ENCODE measurements at places on chromosomes 4 and X. TPM values are rescaled to one million over a fixed set of nuclear protein-coding genes. Genes with fewer than 3 reads are reported as not detected.

Gene NAP1L2
- 0.06 TPM for total RNA-seq

DNA sequence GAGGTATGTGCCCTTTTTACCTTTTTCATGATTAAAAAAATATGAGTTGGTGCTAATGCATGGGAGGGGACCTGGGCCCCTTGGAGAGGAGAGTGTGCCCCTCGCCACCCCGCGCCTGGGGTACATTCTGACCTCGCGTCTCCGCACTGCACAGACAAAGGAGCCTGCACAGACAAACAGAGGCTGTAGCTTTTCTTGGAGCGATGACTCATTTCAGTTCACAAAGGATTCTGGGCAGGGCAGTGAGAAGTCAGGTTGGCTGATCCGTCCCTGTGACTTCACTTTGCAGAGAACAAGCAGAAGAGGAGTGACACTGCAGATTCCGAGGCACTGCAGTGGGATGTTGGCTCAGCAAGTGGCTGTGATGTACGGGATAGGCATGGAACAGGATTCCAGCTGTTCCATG lies 82.9 kb downstream of the STOX2 start:
- DNase-seq, result peak; percentile 80

DNA sequence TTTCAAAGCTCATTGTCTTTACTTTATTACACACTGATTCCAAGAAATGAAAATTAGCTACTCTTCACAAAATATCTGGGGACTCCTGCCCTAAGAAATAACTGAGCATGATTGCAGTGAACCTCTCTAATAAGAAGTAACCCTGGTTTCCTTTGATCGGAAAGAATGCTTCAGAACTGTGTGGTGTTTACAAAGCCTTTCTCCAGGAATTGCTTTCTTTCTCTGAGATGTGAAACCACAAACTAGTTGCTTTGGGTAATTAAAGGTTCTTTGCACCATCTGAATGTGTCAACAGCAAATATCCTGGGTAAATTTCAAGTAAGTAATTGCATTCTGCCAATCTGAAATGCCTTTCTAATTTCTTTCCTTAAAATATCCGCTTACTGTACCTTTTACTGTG lies 292.9 kb upstream of the SLIT2 start:
- DNase-seq, result no peak

Gene CSAG3
- total RNA-seq, result not detected

DNA sequence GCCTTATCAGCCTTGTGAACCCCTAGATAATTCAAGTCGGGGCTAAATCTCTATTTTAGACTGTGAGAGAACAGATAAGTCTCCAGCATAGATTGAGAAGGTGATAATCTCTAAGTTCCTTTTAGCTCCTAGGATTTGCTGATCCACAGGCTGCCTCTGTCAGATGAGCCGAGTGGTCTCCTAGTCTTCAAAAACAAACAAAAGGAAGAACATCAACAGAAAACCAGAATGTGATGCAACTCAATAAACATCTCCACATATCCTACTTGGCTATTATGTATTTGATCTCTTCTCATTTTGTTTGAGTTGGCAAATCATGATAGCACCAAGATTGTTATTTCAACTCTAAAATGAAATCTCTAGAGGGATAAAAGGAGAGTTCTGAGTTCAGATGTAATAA lies 88.4 kb upstream of the SLC7A11 start:
- no peak for DNase-seq

DNA sequence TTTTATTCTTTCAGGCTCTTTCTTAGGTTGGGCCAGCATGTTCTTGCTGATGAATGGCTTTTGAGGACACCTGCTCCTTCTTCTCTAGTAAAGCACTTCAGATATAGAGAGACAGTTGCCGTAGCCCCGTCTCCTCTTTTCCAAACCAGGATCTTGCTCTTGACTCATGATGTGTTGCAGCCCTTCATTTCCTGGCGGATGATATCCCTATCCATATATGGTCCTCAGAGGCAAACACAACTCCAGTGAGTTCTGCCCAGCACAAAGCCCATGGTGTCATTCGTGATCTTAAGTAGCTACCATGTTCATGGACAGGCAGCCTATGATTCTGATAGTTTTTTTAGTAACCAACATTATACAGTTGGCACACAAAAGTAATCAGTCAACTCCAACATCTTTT lies 59.8 kb upstream of the ACSL1 start:
- DNase-seq, result no peak

- no peak for DNase-seq
Measured at GRCh38 chr4:76641351-76641750, 206.3 kb downstream of the SHROOM3 start.

Gene NLGN4X
- 1.2 TPM for total RNA-seq

Gene SPATA4
- not detected for total RNA-seq

DNA sequence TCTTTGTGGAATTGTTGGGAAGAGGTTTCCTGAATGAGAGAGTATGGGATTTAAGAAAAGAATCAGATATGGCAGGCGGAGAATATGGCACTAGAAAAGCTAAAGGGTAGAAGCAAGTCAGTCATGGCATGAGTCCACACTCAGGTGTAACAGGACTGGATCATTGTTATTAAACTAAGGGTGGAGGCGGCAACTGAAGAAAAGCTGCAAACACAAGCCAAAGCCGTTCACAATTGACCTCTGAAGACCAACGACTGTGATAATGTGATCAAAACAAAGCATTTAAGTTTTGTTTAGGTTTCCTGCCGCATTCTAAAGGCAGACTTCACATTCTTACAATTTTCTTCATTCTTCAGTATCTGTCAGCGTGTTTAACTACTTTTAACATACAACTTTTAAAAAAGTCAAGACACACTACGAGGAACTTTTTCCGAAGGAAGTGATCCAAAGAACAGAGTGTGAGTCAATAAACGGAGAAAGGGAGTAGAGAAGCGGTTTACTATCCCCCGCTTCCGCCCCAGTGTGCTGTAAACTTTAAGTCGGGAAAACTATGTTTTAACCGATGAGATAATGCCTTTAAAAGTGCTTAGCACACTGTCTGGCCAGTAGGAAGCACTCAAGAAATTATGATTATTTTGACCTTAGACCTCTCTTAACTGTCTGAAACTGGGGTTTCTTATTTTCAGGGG lies 909 bp upstream of the SLAIN2 start:
- DNase-seq, result no peak

GRCh38 chrX:128619490-128619889 lies 567.3 kb upstream of the ACTRT1 start:
- no peak for DNase-seq

GRCh38 chrX:40109288-40110008 lies 11.7 kb upstream of the BCOR start:
- peak; percentile 71 for DNase-seq
